GM12891 (cell line): ENCODE measurements at places on chromosomes 7 and 10.

- DNase-seq, result no peak
These were observed 83.5 kb downstream of the VIPR2 start for GRCh38 chr7:159061209-159061608.

- DNase-seq, result no peak
These were observed 17.0 kb upstream of the NODAL start for GRCh38 chr10:70458329-70459060.

DNA sequence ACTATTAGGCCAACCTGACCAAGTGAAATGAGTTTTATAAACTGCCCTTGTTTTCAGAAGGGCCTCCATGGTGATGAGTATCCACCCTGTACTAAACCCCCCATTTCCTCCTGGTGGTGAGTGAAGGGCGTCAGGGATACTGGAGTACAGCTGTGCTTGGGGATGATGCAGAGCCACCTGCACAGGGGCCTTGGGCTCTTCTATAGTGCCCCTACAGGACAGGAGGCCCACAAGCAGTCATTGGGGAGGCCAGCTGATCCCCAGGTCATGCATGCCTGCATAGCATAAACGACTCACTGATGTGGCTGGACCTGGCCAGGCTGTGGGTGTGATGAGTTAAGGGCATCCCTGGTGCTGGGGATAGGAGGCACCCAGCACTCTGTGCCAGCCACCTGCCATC lies 114.1 kb upstream of the CELF2 start:
- no peak for DNase-seq

DNA sequence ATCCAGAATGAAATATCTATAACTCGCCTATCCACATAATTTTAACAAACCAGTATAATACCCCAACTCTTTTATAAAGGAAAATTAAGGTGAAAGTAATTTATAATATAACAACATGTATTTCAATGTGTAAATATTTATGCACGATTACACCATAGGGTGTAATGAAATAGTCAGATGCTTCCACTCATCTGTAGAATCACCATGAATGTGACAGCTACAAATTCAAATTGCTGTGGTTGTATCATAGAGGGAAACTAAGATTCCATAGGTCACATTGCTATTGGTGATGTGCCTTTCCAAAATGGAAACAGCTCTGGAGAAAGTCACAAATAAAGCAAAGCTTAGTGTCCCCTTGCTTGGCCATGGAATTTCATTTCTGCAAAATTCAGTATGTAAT lies 95.7 kb downstream of the CPED1 start:
- DNase-seq, result no peak

GRCh38 chr10:3867454-3868270 lies 82.7 kb upstream of the KLF6 start:
- DNase-seq, result no peak

DNA sequence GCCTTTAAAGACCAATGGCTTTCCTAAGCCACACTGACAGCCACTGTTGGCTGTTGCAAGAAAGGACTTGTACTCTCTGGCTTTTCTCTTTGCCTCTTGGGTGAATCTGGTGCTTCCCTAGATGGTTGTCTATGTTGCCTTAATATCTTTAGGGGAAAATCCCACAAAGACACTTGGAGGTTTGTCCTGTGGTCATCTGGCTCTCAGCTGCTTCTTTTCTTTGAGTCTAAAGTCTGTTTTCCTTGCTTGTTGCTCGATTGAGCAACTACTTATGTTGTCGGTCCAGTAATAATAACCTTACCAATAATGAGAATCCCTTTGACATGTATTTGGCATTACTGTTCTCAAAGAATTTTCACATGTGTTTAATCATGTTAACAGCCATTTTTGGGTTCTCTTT lies 537.6 kb downstream of the LRMDA start:
- no peak for DNase-seq

DNA sequence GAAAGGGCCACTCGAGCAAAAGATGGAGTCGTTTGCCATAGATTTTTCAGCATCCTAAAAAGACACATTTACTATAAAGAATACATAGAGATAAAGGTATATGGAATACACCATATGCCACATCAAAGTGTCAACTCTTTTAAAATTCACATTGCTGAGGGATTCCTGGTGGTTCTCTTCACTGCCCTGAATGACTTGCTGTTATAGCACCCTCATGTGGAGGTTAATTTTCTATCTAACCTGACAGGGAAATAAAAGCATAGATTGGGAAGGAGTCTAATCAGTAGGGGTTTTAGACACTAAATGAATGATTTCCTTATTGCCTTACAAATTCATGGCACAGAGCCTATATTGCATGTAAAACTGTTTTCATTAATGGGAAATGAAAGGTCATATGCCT lies 25.9 kb downstream of the DNAH11 start:
- DNase-seq, result no peak

DNA sequence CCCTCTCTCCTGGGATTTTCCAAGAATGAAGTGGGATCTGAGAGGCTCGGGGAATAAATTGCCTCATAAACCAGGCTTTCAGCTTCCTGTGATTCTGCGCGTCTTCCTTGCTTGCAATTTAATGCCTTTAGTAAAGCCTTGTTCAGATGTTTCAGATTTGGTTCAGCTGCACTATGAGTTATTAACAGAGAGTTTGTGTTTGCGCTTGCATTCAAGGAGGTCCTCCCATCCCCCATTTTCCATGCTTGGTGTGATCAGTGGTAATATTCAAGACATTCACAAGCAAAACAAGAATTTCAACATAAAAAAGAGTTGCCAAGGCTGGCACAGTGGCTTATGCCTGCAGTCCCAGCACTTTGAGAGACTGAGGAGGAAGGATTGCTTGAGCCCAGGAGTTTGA lies 1068.9 kb downstream of the TYW1 start:
- no peak for DNase-seq

GRCh38 chr10:4111643-4112042 lies 326.6 kb upstream of the KLF6 start:
- DNase-seq, result no peak

DNA sequence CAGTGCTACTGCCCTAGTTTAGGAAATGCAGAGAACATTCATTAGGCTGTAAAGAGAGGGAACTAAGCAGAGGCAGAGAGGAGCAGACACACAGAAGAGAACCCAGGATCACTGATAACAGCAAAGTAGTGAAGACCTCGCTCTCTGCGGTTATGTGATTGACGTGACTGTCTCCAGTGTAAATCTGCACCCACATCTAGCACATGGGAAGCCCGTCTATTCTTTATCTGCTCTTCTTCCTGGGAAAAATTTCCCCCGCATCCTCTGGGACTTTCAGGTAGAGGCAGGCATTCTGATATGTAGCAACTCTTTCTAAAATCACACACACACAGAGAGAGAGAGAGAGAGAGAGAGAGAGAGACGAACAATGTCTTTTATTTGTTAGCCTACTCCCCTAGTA lies 699.6 kb downstream of the GRID1 start:
- no peak for DNase-seq

GRCh38 chr10:44873160-44873559 lies 38.0 kb upstream of the TMEM72 start:
- DNase-seq, result no peak

DNA sequence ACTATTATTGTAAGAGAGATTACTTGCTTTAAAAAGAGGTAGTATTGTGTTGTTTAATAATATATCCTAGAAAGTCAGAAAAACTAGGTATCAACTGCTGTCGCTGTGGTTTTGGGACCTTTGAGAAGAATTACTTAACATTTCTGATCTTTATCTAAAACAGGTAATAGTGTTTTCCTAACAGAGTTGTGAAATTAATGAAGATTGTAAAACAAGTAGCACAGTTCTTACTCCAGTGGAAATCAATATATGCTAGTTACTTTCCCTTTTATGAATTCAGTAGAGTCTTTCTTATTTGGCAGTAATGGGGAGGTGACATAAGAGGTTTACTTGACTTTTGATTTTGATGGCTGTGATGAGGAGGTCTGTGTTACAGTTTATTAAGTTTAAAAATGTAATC lies 58.1 kb downstream of the KIF20B start:
- DNase-seq, result no peak

GRCh38 chr10:76324283-76324682 lies 892.9 kb downstream of the LRMDA start:
- DNase-seq, result no peak

GRCh38 chr7:79553811-79554555 lies 100.5 kb upstream of the MAGI2 start:
- no peak for DNase-seq

- DNase-seq, result no peak
These were observed 9.9 kb upstream of the SMKR1 start for GRCh38 chr7:129492391-129492790.

- DNase-seq, result no peak
These were observed 526.6 kb downstream of the SORCS1 start for GRCh38 chr10:106637873-106638272.

DNA sequence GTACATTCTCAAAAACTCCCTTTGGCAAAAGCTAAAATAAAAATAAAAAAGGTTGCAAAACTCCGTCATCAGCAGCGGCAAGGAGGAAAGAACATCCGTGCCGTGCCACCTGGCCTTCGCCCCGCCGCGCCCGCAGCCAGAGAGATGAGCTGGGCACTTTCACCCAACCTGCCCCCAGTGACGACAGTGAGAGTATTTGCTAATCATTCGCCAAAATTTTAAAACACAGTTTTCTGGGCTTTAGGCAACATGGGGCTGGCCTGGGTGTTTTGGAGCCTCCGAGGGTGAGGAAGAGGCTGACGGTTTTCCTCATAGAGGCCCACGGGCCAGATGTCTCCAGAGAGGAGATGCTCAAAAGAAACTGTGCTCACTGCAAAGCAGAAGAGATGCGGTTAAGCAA lies 128.2 kb downstream of the PRKAG2 start:
- no peak for DNase-seq

DNA sequence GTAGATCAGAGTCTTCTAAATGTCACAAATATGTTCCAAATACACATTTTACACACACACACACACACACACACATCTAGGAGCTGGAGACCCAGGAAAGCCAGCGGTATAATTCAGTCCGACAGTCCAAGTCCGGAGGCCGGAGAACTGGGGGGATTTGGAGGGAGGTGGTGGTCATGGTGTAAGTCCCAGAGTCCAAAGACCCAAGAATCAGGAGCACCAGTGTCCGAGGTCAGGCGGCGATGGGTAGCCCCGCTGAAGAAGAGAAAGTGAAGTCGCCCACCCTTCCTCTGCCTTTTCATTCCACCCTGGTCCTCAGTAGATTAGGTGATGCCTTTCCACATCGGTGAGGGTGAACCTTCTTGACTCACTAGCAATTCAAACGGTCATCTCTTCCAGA lies 154.8 kb downstream of the CAMK1D start:
- no peak for DNase-seq

DNA sequence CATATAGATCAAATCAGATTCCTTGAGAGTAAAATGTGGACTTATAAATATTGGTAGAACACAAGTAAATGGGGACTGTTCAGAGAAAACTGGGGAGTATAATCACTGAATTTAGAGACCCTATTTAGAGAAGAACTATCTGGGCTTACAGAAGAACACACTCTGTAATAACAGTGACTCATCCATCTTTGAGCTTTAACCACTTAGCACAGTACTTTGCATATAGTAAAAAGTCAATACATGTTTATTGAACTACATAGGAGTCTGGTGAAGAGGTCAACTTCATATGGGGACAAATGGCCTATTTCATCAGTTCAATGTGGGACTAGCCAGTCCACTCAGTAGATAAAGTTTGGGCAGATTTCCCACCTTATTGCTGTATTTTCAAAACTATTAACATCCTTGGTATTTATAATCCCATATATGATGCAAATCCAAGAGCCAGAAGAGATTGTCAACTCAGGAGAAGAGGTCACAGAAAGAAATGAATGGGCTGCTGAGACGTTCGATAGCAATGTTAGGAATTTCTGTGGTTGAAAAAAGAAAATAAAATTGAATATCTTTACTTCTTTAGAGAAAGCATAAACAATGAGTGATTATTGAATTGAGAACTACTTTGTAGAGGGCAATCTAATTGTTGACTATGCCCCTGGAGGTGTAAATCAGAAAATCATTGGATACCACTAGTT lies 119.3 kb upstream of the CACNA2D1 start:
- no peak for DNase-seq

- no peak for DNase-seq
These were observed 2.8 kb downstream of the DNAJC30 start for GRCh38 chr7:73680501-73680900.

GRCh38 chr7:73701357-73701995 lies 18.0 kb downstream of the STX1A start:
- no peak for DNase-seq

GRCh38 chr10:125020871-125021270 lies 78.9 kb downstream of the ZRANB1 start:
- no peak for DNase-seq

- no peak for DNase-seq
These were observed 526.1 kb downstream of the LRMDA start for GRCh38 chr10:75957314-75958120.

- no peak for DNase-seq
These were observed 23.9 kb downstream of the NT5C3A start for GRCh38 chr7:33038639-33039038.

DNA sequence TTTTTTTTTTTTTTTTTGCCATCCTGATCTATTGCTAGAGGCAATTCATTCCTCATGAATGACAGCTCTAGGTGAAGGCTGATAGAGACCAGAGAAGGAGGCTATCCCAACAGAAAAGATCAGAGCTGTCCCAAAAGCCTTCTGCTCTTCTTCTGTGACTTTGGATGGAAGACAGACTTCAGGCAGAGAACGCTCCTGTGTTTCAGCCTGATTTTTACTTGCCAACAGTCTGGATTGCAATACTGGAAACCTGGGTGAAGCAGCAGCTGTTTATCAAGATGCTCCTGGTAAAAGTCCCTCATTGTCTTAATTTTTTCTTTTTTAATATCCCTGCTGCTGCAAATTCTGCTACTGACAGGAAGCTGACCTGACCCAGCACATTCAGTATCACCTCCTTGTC lies 219.5 kb downstream of the CCDC3 start:
- DNase-seq, result no peak

DNA sequence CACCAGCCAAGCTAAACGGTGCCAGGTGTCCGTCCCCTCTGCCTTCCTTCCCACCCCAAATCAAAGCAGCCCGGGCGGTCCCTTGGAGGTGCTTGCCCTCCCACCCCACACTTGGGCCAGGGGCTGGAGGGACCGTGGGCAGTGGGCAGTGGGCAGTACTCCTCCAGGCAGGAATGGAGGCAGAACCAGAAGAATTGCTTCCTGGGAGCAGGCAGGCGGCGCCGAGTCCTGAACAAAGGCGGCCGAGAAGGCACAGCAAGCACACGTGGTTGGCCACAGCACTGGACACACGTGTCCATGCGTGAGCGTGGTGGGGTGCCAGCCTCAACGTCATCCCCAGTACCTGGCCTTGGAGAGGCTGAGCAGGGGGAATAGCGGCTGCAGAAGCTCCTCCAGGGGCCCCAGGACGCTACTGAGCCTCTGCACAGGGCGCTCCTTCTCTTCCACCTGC lies 48.4 kb upstream of the NKX6-2 start:
- DNase-seq, result no peak

GRCh38 chr7:127383123-127383835 lies 9.2 kb downstream of the ZNF800 start:
- DNase-seq, result no peak

- DNase-seq, result no peak
These were observed 513.0 kb upstream of the ANKRD30A start for GRCh38 chr10:36612436-36612835.

- no peak for DNase-seq
These were observed 584.0 kb upstream of the MKI67 start for GRCh38 chr10:128710098-128710797.

GRCh38 chr10:125392609-125393008 lies 232.2 kb upstream of the CTBP2 start:
- DNase-seq, result no peak

GRCh38 chr7:129010075-129010474 lies 44.8 kb downstream of the TNPO3 start:
- no peak for DNase-seq
